ENCODE measurements at places on chromosomes 16 and 17.

- no peak for DNase-seq
Measured at GRCh38 chr16:27289669-27290068, 21.1 kb upstream of the NSMCE1 start.

- DNase-seq: no peak
Measured at GRCh38 chr17:64504769-64505339, 1.2 kb downstream of the DDX5 start.

GRCh38 chr16:2520097-2520783 is at the start of gene AMDHD2:
AMDHD2 (plus strand) TSS chr16:2520371; CDS start chr16:2520459, 88 bp downstream.
- DNase-seq: peak; percentile 55

DNA sequence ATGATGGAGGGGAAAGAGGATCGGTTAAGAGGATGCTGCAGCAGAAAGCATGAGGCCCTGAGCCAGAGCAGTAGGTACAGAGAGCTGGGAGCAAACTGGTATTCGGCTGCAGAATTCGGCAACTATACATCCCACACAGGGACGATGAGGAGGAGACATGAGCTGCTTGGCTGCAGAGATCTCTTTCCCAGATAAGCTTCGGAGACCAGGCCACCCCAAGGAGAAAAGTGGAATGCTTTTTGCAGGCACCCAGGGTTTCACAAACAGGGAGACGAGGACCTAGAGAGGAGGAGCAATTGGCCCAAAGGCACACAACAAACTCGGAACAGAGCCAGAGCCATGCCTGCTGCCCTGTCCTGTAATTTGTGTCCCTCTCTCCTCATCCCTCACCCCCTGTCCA is 62.0 kb downstream of the TMEM132E start:
- DNase-seq: no peak

- DNase-seq: no peak
Measured at GRCh38 chr16:31224092-31224955, 7.4 kb upstream of the PYDC1 start.

DNA sequence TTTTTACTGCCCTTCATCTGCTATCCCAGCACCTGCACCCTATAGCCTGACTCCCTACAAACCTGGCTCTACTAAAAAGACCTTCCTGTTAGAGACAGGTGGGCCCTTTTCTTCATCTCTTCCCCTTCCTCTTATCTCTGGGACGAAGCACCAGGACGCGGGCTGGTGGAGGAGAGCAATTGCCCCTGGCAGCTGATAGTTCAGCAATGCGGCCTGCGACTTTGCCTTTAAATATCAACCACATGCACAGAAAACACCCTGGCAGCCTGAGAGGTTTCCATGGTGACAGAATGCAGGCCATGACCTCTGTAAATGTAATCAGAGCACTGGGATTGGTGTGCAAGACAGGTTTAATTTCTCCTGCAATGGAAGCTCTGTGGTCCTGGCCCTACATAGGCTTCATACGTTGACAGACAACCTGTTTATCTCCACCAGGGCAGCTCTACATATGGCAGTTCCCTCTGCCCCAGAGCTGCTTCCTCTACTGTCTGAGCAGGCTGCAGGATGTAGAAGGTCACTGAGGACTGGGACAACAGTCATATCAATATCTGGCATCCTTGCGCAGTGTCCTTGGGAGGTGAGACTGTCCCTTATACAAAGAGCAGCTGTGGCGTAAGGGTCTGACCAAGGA is 10.0 kb upstream of the SKAP1 start:
- no peak for DNase-seq

GRCh38 chr17:78804777-78805176 is 22.7 kb upstream of the CYTH1 start:
- DNase-seq: no peak

GRCh38 chr17:73791121-73791520 is 146.9 kb upstream of the SDK2 start:
- no peak for DNase-seq

DNA sequence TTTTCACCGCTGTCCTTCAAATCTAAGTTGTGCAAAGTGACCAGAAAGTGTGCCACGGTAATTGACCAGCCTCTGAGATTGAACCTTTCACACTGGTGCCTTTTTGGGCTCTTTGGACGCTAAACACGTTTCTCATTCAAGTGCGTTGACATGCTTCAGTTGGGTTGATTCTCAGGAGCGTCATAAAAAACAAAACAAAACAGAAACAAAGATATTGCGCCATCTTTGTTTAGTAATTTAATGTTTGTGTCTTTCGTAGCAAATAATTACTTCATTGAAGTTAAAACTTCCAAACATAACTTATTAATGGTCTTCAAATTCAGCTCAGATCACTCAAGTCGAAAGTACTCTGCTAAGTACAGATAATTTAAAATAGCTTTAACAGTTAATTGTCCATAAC is 80.2 kb downstream of the OR1D5 start:
- no peak for DNase-seq

DNA sequence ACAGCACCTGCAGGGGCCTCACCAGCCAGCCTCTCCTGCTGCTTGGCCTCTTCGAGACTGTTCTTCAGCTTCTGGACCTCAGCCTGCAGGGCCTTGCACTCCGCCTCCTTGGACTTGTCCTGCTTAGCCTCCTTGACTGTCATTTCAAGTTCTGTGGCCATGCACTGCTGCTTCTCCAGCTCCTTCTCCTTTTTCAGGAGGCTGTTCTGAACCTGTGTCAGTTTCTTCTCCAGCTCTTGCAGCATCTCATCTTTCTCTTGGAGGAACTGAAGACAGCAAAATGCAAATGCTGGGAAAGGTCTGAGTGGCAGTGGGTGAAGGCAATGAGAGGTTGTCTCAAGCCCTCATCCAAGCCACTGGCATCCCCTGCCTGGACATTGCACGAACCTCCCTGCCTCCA is 39.1 kb downstream of the DHX38 start:
- DNase-seq: no peak

- DNase-seq: no peak
Measured at GRCh38 chr16:69880640-69881133, 70.4 kb upstream of the CLEC18A start.

All from esophagus squamous epithelium (tissue), 5 donors.